HT-29 (cell line): ENCODE measurements at places on chromosomes 5 and 9.

- DNase-seq, result no peak
These were observed 67.5 kb downstream of the APBA1 start for GRCh38 chr9:69604568-69605219.

- DNase-seq, result peak; percentile 83
These were observed 66.6 kb downstream of the ZNF474 start for GRCh38 chr5:122195802-122196394.

DNA sequence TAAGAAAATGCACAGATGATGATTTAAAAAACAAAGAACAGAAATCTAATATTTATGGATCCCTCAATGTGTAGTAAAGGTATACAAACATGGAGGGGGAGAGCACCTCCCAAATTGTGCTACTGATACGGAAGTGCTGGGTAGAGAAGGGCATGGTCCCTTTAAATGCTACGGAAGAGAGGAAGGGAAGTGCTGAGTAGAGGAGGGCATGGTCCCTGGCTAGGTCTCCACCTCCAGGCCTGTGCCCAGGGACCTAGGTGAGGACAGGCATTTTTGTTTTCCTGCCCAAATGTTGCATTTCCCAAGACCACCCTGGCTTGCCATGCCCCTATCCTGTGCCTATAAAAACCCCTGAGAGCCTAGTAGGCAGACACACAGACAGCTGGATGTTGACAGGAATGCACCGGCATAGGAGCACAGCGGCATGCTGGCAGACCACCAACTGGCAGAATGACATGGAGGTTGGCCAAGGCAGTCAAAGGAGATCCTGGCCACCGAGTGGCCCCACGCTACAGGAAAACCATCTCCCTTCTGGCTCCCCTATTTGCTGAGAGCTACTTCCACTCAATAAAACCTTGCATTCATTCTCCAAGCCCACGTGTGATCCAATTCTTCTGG is 62.1 kb upstream of the SPDL1 start:
- no peak for DNase-seq

GRCh38 chr9:84924266-84924665 is 254.7 kb downstream of the NTRK2 start:
- no peak for DNase-seq

DNA sequence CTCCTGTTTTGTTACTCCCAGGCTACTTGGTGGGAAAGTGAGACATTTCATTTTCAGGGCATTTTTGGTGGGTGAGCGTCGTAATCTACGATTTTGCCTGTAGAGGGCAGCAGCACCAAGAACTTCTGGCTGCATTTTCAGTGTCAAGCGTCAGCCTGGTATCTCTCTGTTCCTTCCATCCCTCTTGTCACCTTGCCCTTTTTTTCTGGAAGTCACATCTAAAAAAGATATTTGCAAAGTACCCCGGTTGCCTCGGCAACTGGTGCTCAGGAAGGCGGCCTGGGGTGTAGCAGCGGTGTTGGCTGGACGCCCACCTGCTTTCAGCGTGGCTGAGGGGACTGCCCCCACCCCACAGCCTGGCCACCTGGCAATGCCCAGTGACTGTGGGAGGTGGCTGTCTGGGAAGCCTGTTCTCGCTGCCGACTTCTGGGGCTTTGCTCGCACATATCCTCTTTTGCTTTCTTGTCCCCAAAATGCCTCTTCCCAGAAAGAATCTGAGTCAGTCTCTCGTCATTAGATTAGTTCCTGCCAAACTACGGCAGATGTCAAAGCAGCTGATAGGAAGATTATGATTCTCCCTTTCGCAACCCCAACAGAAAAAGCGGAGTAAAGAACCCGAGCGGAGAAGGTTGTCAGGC is 84.5 kb downstream of the ACER2 start:
- peak; percentile 70 for DNase-seq

DNA sequence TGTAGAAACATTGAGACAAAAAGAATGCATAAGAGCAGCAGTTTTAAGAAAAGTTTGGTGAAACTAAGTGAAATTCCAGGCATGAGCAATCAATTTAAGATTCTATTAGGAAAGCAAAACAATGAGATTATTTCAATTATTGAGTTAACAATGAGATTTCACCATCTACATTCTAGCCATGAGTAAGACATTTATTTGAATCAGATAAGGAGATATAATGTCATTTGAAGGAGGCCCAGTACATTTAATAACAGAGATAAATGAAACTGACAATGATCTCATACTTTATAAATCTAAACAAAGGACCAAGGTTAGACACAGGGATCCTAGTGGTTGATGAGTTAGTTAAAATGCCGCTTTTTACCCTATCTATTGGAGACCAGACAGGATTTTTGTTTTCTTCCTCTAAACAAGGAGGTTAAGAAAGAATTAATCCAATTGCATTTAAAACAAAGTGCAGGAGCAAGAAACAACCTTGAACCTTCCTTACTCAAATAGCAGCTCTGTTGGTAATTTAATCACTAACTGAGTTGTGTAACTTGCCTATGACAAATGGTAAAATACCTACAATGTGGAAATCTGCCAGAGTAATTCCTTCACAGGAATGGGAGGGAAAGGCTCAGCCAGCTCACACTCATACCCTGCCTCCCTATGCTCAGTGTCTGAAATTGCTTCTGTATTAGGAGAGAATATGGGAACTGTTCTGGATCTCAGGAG is 103.5 kb upstream of the NR3C1 start:
- DNase-seq, result peak; percentile 36

DNA sequence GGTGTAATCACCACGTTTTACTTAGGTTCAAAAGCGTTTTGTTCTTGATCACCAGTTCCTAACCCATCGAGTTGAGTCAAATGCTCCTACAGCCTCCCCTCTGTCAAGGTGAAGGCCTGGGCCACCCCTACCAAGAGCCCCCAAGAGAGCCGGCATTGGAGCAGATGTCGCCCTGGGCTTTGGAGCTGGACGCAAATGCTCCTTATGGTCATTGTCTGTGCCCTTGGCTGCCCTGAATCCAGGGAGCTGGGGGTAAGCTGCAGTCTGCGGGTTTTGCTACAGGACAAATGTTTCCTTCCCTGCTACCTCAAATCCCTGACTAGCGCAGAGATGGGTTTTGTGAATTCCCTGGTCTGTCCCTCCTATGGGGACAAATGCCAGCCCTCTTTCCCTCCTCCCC is 4.9 kb downstream of the RNF183 start:
- DNase-seq, result no peak

- peak; percentile 34 for DNase-seq
These were observed 557 bp downstream of the GNG10 start for GRCh38 chr9:111661802-111662521.

GRCh38 chr5:31753700-31754357 is 114.9 kb downstream of the PDZD2 start:
- no peak for DNase-seq

DNA sequence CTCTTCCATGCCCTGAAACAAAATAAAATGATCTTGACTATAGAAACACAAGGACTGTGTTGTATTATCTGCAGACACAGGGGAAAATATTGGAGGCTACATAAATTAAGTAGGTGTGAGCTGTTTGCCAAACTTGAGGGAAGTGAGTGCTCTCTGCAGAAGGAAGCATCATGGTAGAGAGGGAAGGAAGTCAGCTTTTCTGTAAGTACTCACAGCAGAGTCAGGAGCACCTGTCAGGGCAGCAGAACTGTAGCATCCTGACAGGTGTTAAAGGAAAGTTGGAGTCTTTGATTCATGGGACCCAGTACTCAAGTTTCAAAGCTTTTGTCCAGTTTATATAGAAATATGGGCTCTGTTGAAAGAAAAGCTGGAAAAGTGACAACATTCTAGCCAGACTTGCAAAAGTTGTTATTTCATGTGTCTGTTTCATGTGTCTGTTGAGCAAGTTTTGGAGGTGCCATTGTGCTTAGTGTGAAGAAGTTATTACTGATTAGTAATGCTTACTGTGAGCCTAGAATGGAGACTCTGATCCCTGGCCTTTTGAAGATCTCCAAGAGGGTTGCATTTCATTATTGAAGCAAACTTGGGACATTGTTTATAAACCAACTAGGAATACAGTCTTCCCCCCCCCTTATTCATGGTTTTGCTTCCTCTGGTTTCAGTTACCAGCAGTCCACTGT is 194.7 kb downstream of the SPATA31D1 start:
- no peak for DNase-seq

DNA sequence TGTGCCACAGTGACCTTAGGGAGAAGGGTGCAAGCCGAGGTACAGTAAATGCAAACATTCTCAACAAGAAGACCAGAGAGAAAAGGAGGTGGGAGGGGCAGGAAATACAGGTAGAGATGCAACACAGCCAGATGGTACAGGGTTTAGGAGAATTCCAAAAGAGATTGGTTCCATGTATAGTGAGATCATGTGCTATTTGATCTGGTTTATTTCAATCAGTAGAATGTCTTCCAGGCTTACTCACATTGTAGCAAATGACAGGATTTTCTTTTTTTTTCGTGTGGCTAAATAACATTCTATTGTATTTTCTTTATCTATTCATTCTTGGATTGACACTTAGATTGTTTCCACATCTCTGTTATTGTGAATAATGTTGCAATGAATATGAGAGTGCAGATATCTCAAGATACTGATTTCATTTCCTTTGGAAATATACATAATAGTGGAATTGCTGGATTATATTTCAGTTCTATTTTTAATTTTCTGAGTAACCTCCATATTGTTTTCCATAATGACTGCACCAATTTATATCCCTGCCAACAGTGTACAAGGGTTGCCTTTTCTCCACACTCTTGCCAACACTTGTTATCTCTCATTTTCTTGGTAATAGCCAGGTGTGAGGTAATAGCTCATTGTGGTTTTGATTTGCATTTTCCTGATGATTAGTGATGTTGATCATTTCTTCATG is 107.8 kb upstream of the GAS1 start:
- DNase-seq, result no peak

DNA sequence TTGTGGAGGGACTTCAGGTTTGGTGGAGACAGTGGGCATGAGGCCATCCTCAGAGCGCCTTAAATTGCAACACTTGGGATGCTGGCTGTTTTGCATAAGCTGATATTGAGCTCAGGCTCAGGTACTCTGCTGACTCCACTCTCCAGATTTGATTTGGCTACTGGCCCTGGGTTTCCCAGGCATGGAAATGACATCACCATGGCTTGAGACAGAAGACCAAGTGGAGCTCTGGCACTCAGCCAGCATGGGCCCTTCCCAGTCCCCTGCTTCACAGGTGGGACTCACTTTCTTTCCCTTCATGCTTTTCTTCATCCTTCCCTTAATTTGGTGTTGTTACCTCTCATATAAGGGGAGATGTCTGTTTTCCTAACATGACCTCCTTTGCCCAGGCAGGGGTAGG is 72.0 kb upstream of the IL12B start:
- DNase-seq, result no peak

DNA sequence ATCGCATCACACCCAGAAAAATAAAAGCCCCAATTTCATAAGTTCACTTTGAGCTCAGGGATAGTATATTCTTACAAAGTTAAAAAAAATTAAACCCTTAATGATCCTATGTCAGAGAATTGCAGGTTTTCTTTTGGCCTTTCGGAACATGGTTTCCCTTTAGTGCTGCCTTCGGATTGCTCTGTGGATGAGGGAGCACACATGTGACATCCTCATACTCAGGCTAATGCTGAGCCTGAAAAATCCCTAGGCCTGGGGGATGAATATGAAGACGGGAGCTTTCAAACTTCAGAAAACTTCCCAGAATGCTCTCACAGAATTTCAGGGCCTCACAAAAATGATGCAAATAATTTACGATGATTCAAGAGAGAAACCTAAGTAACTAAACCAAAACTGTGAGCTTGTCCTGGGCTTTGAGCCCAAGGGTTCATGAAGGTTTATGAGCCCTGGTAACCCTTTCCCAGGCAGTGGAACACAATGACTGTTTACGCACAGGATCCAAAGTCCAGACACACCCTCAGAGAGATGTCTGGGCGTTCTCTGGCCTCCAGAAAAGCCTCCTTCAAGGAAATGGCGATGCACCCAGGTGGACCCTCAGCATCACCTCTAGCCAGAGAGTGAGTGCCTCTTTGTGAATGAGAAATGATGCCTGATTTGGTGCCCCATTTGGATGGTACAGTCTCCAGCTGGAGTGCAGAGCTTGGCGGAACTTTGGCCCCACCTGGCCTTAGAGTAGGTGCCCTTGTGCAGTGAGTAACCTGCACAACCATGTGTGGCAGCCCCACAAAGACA is 145.4 kb downstream of the ENTREP1 start:
- DNase-seq, result peak; percentile 85

DNA sequence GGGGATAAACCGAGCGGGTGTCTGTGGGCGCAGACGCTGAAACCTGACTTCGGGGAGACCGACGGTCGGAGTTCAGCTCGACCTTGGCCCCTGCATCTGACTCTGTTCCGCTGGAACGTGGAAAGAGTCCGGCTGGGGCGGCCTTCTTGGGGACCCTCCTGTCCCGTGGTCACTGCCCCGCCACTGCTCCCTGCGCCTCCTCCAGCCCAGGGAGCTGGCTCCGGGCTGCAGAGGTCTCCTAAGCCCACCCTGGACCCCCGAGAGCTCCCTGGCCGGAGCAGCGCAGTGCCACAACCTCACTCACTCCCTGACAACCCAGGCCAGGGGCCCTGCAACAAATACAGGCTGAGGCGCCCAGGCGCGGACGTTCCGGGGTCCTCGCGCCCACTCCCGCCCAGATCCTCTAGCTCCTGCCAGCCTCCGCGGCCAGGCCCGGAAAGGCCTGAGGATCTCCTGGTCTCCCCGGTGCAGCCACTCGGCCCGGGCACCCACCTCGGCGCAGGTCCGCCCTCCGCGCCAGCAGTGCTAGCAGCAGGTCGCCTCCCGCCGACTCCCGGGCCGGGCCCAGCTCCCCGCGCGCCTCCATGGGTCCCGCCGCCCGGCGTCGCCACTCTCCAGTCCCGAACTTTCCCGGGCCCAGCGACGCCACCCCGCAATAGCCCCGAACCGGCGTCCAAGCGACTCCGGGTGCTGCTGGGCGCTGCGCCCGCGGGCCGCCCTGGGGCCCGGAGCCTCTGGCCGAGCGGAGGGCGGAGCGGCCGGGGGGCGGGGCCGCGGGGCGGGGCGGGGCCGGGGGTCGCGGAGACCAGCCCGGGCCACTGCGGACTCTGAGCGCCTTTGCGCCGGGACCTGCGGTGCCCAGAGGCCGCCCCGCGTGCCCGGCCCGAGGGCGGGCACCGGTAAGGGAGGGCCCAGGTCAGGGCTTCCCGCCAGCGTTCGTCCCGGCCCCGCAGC is 2.2 kb downstream of the LHX3 start:
- no peak for DNase-seq

DNA sequence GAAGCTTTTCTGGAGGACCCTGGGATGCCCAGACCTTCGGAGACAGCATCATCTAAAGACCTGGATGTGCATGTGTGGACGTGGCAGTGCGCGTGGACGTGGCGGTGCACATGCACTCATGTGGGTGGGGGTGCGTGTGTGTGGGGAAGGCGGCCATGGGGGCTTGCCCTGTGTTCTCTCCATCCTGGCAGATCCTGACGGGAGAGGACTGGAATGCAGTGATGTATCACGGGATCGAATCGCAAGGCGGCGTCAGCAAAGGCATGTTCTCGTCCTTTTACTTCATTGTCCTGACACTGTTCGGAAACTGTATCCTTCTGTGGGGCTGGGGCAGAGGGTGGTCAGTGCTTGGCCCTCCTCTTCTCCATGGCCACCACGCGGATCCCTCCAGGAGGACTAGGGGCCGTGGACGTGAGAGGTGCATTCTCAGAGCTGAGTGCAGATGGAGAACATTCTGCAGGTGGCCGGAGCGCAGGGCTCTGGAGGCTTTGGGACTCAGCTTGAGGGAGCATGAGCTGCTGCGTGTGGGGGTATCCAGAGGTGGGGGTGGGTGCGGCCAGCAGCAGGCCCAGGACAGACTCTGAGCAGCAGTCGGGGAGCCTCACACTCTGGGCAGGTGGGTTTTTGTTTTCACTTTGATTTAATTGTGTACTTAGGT is 129.1 kb downstream of the CACNA1B start:
- DNase-seq, result no peak

- no peak for DNase-seq
These were observed 62.2 kb downstream of the IPPK start for GRCh38 chr9:92607773-92608172.
